ENCODE measurements at places on chromosomes 16 and 17.

DNA sequence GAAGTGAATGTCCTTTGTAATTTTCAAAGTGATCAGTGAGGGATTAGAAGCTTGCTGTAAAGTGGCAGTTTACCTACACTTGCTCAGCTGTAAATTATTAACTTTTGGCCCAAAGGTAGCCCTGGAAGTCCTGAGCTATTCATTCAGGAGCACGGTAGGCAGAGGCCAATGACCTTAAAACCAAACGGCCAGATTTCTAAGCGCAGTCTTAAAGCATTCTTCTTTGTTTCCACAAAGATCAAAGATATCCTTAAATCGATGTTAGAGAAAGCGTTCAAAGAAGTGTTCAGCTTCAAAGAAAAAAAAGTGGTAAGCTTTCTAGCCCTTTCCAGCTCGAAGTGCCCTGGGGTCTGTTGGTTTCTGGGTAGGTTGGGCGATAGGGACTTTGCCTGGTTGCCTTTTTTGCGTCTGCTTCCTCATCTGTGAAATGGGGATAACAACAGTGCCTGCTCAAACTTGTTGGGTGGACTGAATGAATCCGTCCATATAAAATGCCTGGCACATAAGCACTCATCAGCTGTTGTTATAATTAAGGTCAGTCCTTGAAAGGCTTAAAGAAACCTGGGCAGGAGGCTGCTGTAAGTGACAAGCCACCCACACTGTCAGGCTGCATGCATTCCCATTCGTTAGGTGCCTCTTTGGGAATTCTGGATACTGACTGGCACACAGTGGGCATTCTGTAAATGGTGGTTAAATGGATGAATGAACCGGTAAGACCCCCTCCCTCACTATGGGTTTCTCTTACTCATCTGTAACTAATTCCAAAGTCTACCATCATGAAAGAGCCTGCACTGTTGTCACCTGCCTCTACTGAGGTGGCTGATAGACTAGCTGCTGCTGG, 113.2 kb downstream of the PRKCA start:
- no peak for DNase-seq

DNA sequence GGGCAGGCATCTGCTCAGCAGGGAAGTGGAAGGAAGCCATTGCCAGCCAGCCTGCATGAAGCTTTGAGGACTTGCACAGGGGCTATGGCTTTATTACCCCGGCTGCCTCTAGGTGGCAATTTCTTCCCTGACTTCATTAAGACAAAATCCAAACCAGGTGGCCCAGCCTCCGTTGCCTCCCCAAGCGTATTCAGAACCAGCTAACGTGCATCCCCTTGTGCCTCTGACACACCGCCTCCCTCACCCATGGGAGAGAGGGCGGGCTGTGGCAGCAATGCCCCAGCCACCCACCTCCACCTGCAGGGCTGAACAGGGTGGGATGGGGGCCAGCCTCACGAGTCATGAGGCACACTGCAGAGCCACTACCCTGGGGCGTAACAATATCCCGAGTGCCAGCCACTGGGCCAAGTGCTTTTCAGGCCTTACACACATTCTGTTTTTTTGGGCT, 6.8 kb downstream of the KIFC3 start:
- no peak for DNase-seq

GRCh38 chr17:82173351-82174041, 39.1 kb downstream of the CCDC57 start:
- no peak for DNase-seq

GRCh38 chr16:78709137-78709884, 609.9 kb downstream of the WWOX start:
- DNase-seq, result no peak

GRCh38 chr16:1493746-1494094, 560 bp downstream of the TELO2 start:
- no peak for DNase-seq

- no peak for DNase-seq
Observed at GRCh38 chr16:8200839-8201238, 389.5 kb downstream of the TMEM114 start.

- DNase-seq, result no peak
Observed at GRCh38 chr16:78473031-78473699, 373.7 kb downstream of the WWOX start.

DNA sequence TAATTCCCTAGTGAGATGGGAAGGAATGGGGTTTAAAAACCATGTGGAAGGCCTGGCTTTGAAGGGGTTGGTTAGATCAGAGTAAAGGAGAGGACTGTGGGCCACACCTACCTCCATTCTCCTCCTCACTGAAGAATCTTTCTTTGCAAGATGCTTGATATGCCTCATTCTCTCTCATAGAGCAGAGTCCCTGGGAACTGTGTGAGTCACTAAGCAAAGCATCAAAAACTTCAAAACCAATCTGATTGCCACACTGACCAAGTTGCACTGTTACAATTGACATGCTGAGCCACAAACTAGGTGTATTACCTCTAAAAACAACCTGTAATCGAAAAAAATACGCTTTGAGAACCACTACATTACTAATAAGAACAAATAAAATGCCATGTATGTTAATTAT, 2.0 kb downstream of the TUBD1 start:
- DNase-seq, result no peak

DNA sequence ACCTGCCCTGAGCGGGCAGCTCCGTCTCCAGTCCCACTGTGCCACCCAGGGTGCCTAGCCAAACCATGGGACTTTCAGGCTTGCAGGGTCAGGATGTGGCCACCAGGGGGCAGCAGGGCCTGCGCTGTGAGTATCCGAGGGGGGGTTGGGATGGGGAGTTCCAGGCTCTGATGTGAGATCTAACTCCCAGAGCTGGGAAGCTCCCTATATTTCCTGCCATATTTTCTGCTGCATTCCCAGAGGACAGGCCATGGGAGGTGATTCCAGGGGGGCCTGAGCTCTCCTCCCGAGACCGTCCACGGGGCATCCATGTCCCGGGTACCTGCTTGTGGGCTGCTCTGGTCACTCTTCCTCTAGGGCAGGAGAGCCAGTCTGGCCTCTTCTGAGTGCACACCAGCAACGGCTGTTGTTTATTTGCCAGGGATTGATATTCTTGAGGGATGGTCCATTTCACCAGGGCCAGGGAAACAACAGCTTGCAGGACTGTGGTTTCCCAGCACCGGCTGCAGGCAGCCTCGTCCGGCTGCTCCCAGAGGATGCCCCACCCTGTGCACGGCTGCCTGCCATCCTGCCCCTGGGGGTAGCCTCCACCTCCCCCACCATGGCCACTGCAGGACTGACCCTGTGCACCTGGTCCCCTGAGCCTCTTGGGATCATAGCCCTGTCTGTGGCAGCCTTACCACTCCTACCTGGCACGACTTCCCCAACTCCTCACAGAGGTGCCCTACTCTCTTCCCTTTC, 1.2 kb downstream of the GPR142 start:
- DNase-seq, result peak; percentile 62

GRCh38 chr17:18250259-18250658, 8.3 kb downstream of the FLII start:
- DNase-seq, result no peak

GRCh38 chr16:1119766-1120576, 23.9 kb upstream of the C1QTNF8 start:
- no peak for DNase-seq

- no peak for DNase-seq
Observed at GRCh38 chr16:68362262-68362913, 51.6 kb downstream of the PRMT7 start.

- DNase-seq, result no peak
Observed at GRCh38 chr17:10121971-10122707, 76.3 kb downstream of the GAS7 start.
